ENCODE measurements at places on chromosomes 11 and 22.

GRCh38 chr11:62406034-62406433 lies 12.8 kb upstream of the SCGB1A1 start:
- DNase-seq: no peak

- no peak for DNase-seq
These were observed 42.1 kb upstream of the STK33 start for GRCh38 chr11:8636127-8636526.

GRCh38 chr11:126978911-126979310 lies 21.7 kb downstream of the KIRREL3 start:
- DNase-seq: no peak

GRCh38 chr22:46150034-46150654 lies at the start of gene PPARA:
Gene PPARA, plus strand, starts transcription at chr22:46150526. Its CDS starts 47,858 bp downstream, at chr22:46198384.
- no peak for DNase-seq

All from skeletal muscle cell (primary cell).